Immature natural killer cell (primary cell): ENCODE measurements at places on chromosomes 7 and 10. TPM values are rescaled to one million over a fixed set of nuclear protein-coding genes. Genes with fewer than 3 reads are reported as not detected.

DNA sequence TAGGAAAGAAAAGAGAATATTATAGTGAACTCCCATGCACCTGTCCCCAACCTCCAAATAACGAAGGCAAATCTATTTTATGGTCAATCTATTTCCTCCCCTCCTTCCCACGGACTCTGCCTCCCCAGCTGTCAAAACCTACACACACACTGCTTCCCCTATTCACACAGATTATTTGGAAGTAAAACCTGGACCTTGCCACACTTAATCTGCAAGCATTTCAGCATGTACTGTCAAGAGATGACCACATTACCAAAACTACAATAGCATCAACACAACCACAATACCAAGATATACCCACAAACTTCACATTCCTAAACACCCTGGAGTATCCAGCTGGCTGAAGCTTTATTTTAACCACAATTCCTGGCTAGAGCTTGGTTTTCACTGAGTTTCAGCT, 27.8 kb upstream of the KCNK18 start:
- no peak for DNase-seq

GRCh38 chr7:38177621-38178003, 433 bp upstream of the STARD3NL start:
- DNase-seq, result no peak

DNA sequence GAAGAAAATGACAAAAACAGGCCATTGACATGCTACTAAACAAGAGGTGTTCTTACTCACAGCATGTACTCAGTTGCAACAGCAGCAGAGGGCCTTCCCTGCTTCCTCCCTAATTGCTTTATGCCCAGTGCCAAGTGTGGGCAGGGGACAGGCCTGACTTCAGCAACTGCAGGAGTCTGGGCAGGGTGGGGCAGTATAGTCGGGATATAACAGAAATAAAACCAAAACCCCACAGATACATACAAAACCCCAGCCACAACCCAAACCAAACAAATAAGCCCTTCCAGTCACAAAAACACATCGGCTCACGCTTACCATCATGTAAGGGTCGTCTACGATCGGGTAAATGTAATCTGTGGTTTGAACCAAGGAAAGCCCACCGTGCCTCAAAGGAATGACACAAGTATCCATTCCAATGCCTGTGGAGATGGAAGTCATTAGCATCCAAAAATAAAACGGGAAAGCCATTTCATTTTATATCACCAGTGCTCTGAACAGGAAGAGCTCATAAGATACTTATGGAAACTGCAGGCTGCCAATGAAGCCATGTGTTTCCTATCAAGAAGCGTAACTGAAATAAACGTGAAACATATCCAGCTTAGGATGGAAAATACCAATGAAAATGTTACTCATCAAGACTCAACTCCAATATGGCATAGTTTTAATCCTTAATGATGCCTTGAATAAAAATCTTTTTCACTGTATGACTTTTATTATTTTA, 9.5 kb downstream of the SEPHS1 start:
- no peak for DNase-seq

- no peak for DNase-seq
These were observed 12.5 kb upstream of the SRGN start for GRCh38 chr10:69075431-69075830.

DNA sequence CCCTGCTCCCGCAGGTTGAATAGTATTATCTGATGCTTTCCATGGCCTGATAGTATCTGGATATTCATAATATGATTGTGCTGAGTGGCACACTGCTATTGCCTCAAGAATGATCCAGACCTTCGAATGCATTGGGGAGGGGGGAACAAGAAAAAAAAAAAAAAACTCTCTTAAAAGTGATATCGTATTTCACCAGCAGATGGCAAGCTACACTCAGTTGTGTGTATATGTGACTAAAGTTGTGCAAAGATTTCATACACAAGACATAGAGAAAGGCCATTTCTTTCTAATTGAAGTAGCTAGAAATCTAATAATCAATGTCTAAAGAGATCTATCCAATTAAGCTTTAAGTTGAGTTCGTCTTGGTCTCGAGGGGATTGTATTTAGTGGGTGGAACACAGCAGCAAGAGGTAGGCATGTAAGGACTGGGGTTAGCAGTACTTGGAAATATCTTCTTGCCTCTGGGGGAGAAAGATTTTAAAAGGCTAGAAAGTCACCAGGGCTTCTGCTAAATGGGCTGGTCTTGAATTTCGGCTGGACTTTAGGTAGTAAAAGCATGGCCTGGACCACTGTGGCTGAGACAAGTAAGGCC, 15.3 kb downstream of the SFRP4 start:
- no peak for DNase-seq

GRCh38 chr7:138891446-138891810, 89.8 kb downstream of the KIAA1549 start:
- no peak for DNase-seq

Gene ATOH7
- polyA plus RNA-seq, result not detected
